ENCODE measurements at places on chromosomes 1 and 21. TPM values are rescaled to one million over a fixed set of nuclear protein-coding genes. Genes with fewer than 3 reads are reported as not detected.

- DNase-seq = no peak
- H3K36me3 ChIP-seq = peaks cover 8% of the 10 kb centered on the region
- peaks cover 3% of the 10 kb centered on the region for H3K4me1 ChIP-seq
Measured at GRCh38 chr1:29200906-29201594, 19.4 kb upstream of the SRSF4 start.

NGF gene
- not detected for total RNA-seq

- H3K27ac ChIP-seq = peak overlapping the region; percentile 50
- H3K27me3 ChIP-seq = no peaks in the 10 kb centered on the region
- H3K36me3 ChIP-seq = no peaks in the 10 kb centered on the region
- no peak overlapping the region for H3K4me3 ChIP-seq
Measured at GRCh38 chr1:156503698-156504437, 3.3 kb upstream of the MEF2D start.

GRCh38 chr1:47972864-47973432 is 24.2 kb downstream of the TRABD2B start:
- H3K27ac ChIP-seq = no peak overlapping the region
- no peaks in the 10 kb centered on the region for H3K27me3 ChIP-seq
- no peaks in the 10 kb centered on the region for H3K36me3 ChIP-seq
- no peak overlapping the region for H3K4me3 ChIP-seq

GPR25 gene
- total RNA-seq = not detected

RPS27 gene
- total RNA-seq = 2,196 TPM

Data from H9 (cell line).